NCI-H2081 treated with DMSO at 0.1 percent for 48 hours (cell line): ENCODE measurements at places on chromosomes 6 and 20.

DNA sequence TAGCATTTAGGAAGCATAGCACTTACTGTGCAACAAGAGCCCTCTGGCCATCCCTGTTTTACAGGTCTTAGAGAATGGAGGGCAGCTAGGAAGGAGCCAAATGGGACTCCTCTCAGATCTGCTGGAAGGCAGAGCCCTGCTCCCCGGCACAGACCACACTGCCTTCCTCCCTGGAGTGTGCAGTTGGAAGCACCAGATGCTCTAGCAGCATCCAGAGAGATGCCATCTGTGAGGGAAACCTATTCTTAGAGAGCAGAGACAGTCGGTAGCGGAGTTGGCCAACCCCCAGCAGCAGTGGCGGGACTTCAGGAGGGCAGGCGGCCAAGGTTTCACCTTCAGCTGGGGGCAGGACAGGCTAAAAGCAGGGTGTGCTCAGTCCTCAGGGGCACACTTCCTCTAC, 16.7 kb upstream of the E2F1 start:
- no peak for DNase-seq

DNA sequence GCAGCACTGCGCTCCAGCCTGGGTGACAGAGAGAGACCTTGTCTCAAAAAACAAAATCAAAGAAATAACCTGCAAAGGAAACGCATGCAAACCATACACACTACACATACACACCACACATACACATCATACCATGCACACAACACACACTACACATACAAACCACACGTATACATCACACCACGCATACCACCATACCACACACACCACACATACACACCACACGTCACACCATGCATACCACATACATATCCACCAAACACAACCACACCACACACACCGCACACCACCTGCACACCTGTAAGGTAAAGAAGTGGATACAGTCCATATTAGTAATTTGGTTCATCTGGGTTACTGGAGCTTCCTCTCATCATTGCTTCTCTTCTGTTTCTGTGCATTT, 32.3 kb upstream of the F13A1 start:
- no peak for DNase-seq

GRCh38 chr6:2999618-3000557, at the start of gene NQO2:
Gene NQO2 (plus strand): TSS chr6:2999894. CDS start chr6:3006553, 6,659 bp downstream.
- DNase-seq, result peak; percentile 32

DNA sequence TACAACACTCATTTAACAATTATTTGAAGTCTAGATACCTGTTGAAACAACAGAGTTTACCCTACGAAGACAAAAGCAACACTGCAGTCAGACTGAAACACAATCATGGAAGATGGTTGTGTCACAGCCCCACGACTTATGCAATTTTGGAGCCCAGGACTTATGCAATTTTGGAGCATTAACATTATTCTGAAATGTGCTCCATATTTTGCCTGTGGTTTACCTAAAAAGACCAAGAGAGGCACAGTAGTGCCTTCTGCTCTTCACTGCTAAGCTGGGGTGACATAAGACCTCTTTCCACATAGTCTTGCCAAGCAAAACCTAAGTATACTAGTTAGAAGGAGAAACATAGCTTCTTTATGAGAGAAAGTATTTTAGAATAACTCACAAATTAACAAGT, 216.5 kb downstream of the PTPRK start:
- no peak for DNase-seq

GRCh38 chr20:47606983-47607613, 105.4 kb downstream of the NCOA3 start:
- no peak for DNase-seq

GRCh38 chr6:72755752-72756151, 133.9 kb downstream of the KCNQ5 start:
- no peak for DNase-seq

DNA sequence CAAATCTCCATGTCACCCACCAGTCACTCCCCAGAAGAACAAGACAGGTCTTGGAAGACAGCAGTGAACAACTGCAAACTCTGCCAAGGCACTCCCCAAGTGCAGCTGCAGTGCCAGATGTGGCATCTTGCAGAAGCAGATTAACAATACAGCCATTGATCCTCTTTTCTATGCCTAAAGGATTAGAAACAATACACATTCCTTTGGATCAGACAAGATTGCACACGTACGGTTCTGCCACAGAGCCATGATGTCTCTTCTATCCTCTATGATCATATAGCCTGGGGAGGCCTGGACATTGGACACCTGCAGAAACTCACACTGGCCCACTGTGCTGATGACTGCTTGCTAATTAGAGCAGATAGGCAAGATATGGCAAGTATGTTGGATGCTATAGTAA, 155.9 kb downstream of the MYLK4 start:
- no peak for DNase-seq
